ENCODE measurements at places on chromosomes 5 and 9.

- peaks cover 60% of the 10 kb centered on the region for H3K36me3 ChIP-seq
- no peak overlapping the region for H3K4me3 ChIP-seq
- H3K27ac ChIP-seq: no peak overlapping the region
- H3K27me3 ChIP-seq: peaks cover 1% of the 10 kb centered on the region
- H3K4me1 ChIP-seq: peaks cover 74% of the 10 kb centered on the region
Observed at GRCh38 chr5:169950333-169950732, 30.0 kb downstream of the INSYN2B start.

DNA sequence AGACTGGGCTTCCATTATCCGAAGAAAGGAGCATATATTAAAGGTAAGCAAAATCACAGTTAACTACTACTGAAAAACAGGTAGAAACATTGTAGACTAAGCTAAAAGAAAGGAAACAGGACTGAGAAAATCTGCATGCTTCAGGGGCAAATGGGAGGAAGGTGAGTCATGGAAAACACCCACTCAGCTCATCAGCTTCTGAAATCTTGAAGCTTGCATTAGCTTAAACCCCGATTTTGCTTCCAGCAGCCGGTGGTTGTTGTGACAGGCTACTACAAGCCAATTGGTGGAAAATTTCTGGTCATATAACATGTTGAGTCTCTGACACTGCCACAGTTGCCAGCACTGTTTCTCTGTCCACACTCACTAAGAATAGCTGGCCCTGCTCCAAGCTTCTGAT, 179.6 kb upstream of the PUM3 start:
- H3K36me3 ChIP-seq: no peaks in the 10 kb centered on the region
- H3K27ac ChIP-seq: no peak overlapping the region
- DNase-seq: no peak
- peaks cover 3% of the 10 kb centered on the region for H3K27me3 ChIP-seq
- H3K4me3 ChIP-seq: no peak overlapping the region

GRCh38 chr9:115469841-115470240, 351.9 kb upstream of the TNC start:
- DNase-seq: no peak
- no peaks in the 10 kb centered on the region for H3K36me3 ChIP-seq
- no peaks in the 10 kb centered on the region for H3K4me1 ChIP-seq

GRCh38 chr5:44887722-44888121, 79.0 kb downstream of the MRPS30 start:
- no peaks in the 10 kb centered on the region for H3K36me3 ChIP-seq
- DNase-seq: no peak
- H3K27me3 ChIP-seq: no peaks in the 10 kb centered on the region

DNA sequence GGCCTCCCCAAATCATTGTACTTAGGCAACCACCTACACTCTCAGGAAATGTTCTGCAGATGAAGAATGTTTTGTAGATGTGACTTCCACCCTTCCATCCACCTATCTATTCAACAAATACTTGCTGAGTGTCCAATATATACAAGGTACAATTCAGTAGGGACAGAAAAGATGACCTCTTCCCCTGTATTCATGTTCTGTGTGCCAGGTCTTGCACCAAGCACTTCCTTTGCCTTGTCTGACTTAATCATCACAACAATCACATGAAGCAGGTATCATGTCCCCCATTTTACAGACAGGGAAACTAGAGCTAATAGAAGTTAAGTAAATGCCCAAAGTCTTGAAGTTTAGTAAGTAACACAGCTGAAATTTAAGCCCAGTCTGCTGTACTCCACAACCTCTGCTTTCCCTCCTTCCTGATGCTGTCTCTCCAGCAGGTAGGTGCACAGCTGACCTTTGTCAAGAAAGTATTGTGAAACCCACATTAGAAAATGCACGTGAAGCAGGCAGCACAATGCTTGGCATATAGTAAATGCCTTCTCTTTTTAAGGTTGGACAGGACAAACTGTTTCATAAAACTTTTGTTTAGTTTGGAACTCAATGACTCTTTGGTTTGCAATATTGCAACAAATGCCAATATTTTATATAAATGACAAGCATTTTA, 296.5 kb downstream of the DEPDC1B start:
- no peaks in the 10 kb centered on the region for H3K27me3 ChIP-seq
- DNase-seq: no peak
- no peaks in the 10 kb centered on the region for H3K4me1 ChIP-seq
- H3K4me3 ChIP-seq: no peak overlapping the region

DNA sequence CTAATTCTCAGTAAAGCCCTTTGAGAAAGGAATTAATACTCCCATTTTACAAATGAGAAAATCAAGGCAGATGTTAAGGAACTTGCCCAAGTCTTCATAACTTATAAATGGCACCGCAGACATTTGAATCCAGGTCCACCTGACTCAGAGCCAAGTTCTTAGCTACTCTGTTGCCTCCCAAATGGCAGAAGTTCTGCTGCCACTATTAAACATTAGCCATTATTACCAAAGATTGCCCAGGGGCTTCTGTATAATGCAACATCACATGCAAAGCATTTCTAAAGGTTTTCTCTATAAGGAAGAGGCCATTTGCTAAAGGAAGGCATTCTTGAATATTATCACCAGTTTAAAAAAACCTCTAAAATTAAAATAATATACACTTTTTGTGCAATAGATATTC, 28.3 kb downstream of the TPD52L3 start:
- H3K36me3 ChIP-seq: no peaks in the 10 kb centered on the region
- peak; percentile 18 for DNase-seq
- peaks cover 2% of the 10 kb centered on the region for H3K27me3 ChIP-seq
- no peak overlapping the region for H3K4me3 ChIP-seq
- peak overlapping the region; percentile 90 for H3K27ac ChIP-seq

GRCh38 chr5:148725675-148726074, 71.3 kb upstream of the HTR4 start:
- no peak for DNase-seq
- peaks cover 10% of the 10 kb centered on the region for H3K4me1 ChIP-seq
- peaks cover 22% of the 10 kb centered on the region for H3K27me3 ChIP-seq
- H3K36me3 ChIP-seq: no peaks in the 10 kb centered on the region

- peak; percentile 63 for DNase-seq
- no peaks in the 10 kb centered on the region for H3K27me3 ChIP-seq
Observed at GRCh38 chr9:684054-684890, 157.2 kb upstream of the DMRT1 start.

GRCh38 chr9:100131216-100131615, 32.2 kb downstream of the INVS start:
- H3K27me3 ChIP-seq: no peaks in the 10 kb centered on the region
- peaks cover 30% of the 10 kb centered on the region for H3K4me1 ChIP-seq
- DNase-seq: no peak
- H3K4me3 ChIP-seq: no peak overlapping the region

GRCh38 chr5:129904667-129905472, 605 bp downstream of the CHSY3 start:
- DNase-seq: no peak
- no peaks in the 10 kb centered on the region for H3K36me3 ChIP-seq
- no peak overlapping the region for H3K27ac ChIP-seq
- peaks cover 18% of the 10 kb centered on the region for H3K4me1 ChIP-seq
- peak overlapping the region; percentile 71 for H3K4me3 ChIP-seq

DNA sequence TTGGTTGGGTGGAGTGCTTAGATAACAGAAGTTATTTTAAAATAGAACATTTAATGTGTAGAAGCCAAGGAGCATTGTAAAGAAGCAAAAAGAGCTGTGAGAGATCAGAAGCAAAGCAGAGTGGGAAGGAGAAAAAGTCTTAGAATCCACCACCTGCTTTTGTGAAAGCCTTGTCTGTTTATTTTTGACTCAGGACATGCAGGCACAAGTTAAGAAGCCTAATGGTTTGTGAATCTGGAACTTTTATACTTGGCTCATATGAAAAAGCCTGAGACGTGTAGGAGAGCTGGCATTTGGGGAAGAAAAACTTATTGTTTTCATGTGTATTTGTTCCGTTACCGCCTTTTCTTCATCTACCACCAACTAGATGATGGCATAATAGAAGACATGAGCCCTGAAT, 38.5 kb upstream of the ITGA2 start:
- peaks cover 3% of the 10 kb centered on the region for H3K36me3 ChIP-seq
- DNase-seq: no peak
- no peaks in the 10 kb centered on the region for H3K27me3 ChIP-seq
- H3K4me1 ChIP-seq: peaks cover 49% of the 10 kb centered on the region

DNA sequence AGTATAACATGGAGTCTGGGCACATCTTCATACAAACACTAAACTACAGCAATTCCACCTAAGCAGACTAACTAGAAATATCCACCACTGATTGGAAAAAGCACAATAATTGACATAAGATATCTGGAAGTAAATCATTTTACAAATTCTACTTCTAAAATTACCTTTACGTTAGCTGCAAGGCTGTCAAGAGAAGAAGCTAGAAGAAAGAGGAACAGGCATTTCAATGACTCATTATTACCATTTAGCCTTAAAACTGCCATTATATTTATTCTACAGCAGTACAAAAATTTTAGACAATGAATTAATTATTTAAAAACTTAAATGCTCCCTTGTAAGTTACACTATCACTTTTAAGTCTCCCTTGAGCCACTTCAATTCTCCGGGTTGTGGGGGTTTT, 43.4 kb upstream of the PLPP6 start:
- peaks cover 9% of the 10 kb centered on the region for H3K4me1 ChIP-seq
- no peak for DNase-seq
- H3K27me3 ChIP-seq: peaks cover 7% of the 10 kb centered on the region
- H3K36me3 ChIP-seq: no peaks in the 10 kb centered on the region
- H3K27ac ChIP-seq: no peak overlapping the region
- no peak overlapping the region for H3K4me3 ChIP-seq

DNA sequence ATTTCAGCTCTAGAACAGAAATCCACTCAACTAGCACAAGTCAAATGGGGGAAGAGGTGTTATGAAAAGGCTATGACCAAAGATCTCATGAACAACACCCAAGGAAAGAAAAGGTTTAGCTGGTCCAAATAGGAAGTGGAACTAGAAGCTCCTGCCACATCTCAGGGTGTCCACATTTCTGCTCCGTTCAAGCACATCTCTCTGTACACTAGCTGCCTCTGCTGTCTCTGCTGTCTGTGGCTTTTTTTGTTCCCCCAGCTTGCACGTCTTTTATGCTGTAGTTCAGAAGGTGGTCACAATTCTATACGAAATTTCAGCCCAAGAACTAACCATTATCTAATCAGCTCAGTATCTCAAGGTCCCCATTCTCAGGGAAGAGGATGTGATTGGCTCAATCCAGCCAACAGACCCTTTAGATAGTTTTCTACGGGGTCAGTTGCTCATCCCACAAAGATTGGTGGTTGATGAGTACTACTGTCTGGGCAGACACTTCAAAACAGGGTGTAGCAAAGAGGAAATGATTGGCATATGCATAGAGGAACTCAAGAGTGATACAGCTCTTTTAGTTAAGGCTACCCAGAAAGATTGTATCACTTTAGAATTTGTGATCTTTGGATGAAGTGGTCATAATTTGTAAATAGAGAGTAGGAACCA, 44.0 kb downstream of the FANCC start:
- H3K27ac ChIP-seq: no peak overlapping the region
- DNase-seq: no peak
- H3K36me3 ChIP-seq: no peaks in the 10 kb centered on the region
